ENCODE measurements at places on chromosomes 12 and 14. TPM values are rescaled to one million over a fixed set of nuclear protein-coding genes. Genes with fewer than 3 reads are reported as not detected.

GRCh38 chr12:108921946-108922345 lies 42.1 kb downstream of the DAO start:
- H3K4me1 ChIP-seq = no peaks in the 10 kb centered on the region
- H3K27me3 ChIP-seq = no peaks in the 10 kb centered on the region
- no peak for DNase-seq
- H3K4me3 ChIP-seq = no peak overlapping the region

GRCh38 chr14:105527826-105528585 lies 1.6 kb downstream of the TMEM121 start:
- H3K36me3 ChIP-seq = no peaks in the 10 kb centered on the region
- H3K4me1 ChIP-seq = peaks cover 14% of the 10 kb centered on the region
- H3K27ac ChIP-seq = no peak overlapping the region
- H3K27me3 ChIP-seq = no peaks in the 10 kb centered on the region
- peak; percentile 77 for DNase-seq
- peak overlapping the region; percentile 54 for H3K4me3 ChIP-seq

- peaks cover 56% of the 10 kb centered on the region for H3K4me1 ChIP-seq
- H3K27ac ChIP-seq = peak overlapping the region; percentile 1
- H3K36me3 ChIP-seq = no peaks in the 10 kb centered on the region
- no peak for DNase-seq
Observed at GRCh38 chr14:64509036-64509435, 4.5 kb downstream of the ZBTB1 start.

GRCh38 chr14:51581017-51581881 lies 70.5 kb upstream of the FRMD6 start:
- H3K4me3 ChIP-seq = no peak overlapping the region
- no peaks in the 10 kb centered on the region for H3K36me3 ChIP-seq
- H3K27me3 ChIP-seq = peaks cover 5% of the 10 kb centered on the region
- no peak for DNase-seq
- no peak overlapping the region for H3K27ac ChIP-seq
- no peaks in the 10 kb centered on the region for H3K4me1 ChIP-seq

Gene CMA1
- polyA plus RNA-seq = not detected

DNA sequence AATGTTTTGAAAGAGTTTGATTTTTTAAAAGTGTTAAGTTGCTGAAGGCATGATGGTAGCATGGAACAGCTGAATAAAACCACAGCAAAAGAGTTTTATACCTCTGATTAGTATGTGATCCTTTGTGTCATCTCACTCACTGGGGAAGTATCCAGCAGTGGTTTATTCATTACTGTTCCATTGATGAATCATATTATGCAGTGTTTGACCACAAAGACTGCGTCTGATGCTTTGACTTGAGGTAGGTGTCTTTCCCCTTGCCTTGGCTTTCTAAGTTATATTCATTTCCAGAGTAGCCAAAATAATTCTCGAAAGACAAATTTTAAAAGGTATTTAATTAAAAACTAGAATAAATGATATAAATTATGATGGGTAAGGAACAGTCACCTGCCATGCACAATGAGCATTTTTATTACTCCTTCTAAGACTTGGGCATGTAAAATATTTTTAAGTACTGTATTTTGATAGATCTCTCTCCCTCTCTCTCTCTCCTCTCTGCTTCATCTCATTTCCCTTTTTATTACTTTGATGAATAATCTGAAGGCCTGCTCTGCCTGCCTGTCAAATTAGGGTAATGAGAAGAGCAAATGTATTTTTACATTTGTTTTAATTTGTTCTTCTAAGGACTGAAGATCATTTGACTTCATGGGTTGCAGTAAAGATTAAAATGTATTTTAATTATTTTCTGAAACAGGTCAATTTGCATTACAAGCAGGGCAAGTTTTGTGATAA lies 164.9 kb downstream of the NAV3 start:
- H3K4me1 ChIP-seq = no peaks in the 10 kb centered on the region
- H3K36me3 ChIP-seq = no peaks in the 10 kb centered on the region
- H3K4me3 ChIP-seq = no peak overlapping the region
- no peak for DNase-seq
- H3K27ac ChIP-seq = no peak overlapping the region
- no peaks in the 10 kb centered on the region for H3K27me3 ChIP-seq

Gene RNF31
- 48.1 TPM for polyA plus RNA-seq

DNA sequence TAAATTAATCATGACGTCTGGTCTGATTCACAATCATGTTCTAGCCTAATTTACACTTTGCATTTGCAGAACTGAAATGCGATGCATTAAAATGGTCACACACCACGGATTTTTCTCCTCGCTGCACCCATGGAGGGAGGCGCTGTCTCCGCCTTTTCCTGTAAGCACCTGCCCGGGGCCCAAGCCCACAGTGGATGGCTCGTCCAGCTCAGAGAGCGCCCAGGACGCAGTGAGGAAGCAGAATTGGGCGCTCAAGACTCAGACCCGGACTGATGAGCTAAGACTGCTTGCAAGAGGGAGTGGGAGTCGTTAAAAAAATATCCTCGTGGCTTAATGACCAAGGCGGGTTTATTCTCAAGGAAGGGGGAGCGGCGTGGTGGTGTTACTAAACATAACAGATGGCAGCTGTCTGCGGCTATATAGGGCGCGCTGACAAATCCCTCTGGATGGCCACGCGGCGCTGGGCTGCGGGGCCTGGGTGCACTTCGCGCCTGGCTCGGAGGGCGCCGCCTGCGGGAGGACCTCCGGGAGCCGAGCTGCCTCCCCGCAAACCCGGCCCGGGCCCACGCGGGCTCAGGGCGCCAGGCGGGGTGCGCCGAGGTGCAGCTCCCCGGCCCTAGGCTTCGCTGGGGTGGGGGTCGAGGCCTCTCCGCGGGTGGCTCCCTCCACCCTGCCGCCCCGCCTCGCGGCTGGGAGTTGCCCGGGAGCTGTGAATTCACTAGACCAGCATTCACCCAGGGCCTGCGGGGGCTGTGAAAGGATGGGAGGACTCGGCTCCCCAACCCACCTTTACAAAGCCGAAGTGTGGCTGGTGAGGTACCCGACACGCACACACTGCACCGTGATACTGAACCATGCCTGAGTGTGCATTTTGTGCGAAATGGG lies 78.7 kb downstream of the PPM1A start:
- no peaks in the 10 kb centered on the region for H3K27me3 ChIP-seq
- H3K4me3 ChIP-seq = peak overlapping the region; percentile 50
- H3K36me3 ChIP-seq = no peaks in the 10 kb centered on the region
- DNase-seq = peak; percentile 33

DNA sequence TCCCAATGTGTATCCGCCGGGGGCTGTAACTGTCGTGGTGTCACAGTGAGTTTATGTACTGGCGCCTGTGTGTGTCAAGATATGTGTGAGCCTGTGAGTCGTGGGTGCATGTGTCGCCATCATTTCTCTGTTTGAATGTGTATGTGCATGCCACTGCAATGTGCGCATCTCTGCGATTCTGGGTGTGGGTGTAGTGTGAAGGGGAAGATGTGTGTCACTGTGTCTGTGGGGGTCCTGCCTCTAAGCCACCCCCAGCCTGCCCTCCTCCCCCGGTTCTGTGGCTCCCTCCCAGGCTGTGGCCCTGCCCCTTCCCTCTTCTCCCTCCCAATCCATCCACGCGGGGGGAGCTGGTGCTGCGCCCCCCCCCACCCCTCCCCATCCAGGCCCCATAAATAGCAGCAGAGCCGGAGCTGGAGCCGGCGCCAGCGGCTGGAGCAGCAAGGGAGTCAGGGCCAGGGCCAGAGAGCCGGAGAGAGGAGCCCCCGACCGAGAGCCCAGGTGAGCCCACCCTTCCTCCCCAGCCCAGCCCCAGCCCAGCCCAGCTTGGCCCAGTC lies at the start of gene CPNE6:
Gene CPNE6, plus strand, starts transcription at position 419 of the 554 bp plus-strand sequence. CDS start 1,375 bp downstream, outside the sequence.
- DNase-seq = no peak
- H3K4me3 ChIP-seq = no peak within 1 kb of the TSS
- H3K27me3 ChIP-seq = no peaks in the 10 kb centered on the region
- H3K4me1 ChIP-seq = no peaks in the 10 kb centered on the region
- H3K36me3 ChIP-seq = no peaks in the 10 kb centered on the region

DNA sequence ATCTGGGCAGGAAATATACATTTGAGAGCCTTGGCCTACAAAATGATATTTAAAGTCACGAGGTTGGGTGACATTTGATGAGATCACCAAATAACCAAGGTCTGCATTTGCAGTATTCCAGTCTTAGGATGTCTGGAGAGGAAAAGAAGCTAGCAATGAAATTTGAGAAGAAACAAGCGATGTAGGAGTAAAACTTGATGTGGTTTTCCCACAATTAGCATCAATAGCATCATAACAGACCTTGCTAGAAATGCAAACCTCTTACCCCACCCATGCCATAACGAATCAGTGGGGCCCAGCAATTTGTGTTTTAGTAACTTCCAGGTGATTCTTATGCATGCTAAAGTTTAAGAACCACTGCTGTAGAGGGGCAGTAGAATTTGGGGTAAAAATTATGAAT lies 219.9 kb downstream of the PPFIA2 start:
- H3K4me3 ChIP-seq = no peak overlapping the region
- H3K4me1 ChIP-seq = no peaks in the 10 kb centered on the region

Gene TMX1
- 21.3 TPM for polyA plus RNA-seq

DNA sequence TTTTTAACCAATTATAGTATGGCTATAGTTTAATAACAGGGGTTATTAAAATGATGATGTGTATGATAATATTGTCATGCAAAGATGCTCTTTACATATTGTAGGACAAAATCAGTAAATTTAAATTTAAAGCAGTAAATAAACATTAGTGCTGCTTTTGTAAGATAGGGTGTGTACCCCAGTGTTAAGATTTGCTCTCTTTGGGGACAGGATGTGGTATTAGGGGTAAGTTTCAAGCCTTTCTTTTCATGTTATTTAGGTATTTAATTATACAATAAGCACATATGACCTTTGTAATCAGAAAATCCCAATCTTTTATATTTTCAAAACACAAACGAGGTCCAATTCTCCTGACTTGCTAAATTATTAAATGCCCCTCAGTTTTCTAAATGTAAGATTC lies 39.7 kb upstream of the RPH3A start:
- no peaks in the 10 kb centered on the region for H3K27me3 ChIP-seq
- H3K4me1 ChIP-seq = peaks cover 18% of the 10 kb centered on the region
- H3K4me3 ChIP-seq = no peak overlapping the region

- peaks cover 14% of the 10 kb centered on the region for H3K4me1 ChIP-seq
- no peak overlapping the region for H3K27ac ChIP-seq
- no peaks in the 10 kb centered on the region for H3K27me3 ChIP-seq
- no peak overlapping the region for H3K4me3 ChIP-seq
- H3K36me3 ChIP-seq = no peaks in the 10 kb centered on the region
Observed at GRCh38 chr14:98908050-98908449, 363.9 kb downstream of the BCL11B start.

DNA sequence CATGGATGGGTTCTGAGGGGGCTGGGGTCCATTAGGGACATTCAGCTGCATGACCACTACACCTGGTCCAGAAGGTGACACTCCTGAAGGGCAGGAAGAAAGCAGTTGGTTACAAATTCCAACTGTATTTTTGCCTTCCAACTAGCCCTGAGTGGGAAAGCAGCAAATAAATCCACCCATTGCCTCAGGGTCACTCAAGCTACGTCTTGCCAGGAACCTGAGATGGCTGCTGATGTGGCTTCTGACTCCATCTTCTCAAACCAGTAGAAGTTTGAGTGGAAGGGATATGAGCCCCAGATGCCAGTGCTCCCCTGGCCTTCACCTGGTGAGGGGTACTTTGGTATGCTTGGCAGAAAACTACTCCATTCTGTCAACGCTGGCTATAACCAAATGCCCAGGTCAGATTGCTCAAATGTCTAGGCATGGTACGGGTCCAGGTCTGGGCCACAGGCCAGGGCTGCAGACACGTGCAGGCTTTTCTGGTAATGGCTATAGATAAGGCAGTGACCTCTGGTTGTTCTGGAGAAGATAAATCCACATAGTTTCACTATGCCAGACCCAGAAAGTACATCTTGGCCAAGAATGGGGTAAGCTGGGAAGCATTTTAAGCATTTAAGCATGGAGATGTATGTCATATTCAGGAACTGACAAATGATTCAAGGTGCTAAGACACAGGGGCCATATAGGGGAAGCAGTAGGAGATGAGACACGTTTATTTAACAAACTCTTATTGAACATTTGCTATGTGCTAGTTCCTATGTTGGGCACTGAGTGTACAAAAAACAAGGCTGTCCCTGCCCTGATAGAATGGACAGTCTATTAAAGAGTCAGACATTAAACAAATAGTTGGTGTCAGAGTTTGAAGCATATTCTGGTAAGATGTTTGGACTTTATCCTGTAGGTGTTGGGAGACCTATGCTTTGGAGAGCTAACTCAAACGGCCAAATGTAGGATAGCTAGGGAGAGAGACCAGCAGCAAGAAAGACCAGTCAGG lies 8.3 kb upstream of the STAC3 start:
- no peak for DNase-seq
- no peaks in the 10 kb centered on the region for H3K4me1 ChIP-seq
- peaks cover 86% of the 10 kb centered on the region for H3K36me3 ChIP-seq

- no peaks in the 10 kb centered on the region for H3K27me3 ChIP-seq
- H3K27ac ChIP-seq = no peak overlapping the region
- no peaks in the 10 kb centered on the region for H3K4me1 ChIP-seq
- H3K36me3 ChIP-seq = no peaks in the 10 kb centered on the region
- no peak for DNase-seq
- no peak overlapping the region for H3K4me3 ChIP-seq
Observed at GRCh38 chr12:96617178-96617577, 127.8 kb downstream of the CFAP54 start.

Gene DYNC1H1
- polyA plus RNA-seq = 39.8 TPM

DNA sequence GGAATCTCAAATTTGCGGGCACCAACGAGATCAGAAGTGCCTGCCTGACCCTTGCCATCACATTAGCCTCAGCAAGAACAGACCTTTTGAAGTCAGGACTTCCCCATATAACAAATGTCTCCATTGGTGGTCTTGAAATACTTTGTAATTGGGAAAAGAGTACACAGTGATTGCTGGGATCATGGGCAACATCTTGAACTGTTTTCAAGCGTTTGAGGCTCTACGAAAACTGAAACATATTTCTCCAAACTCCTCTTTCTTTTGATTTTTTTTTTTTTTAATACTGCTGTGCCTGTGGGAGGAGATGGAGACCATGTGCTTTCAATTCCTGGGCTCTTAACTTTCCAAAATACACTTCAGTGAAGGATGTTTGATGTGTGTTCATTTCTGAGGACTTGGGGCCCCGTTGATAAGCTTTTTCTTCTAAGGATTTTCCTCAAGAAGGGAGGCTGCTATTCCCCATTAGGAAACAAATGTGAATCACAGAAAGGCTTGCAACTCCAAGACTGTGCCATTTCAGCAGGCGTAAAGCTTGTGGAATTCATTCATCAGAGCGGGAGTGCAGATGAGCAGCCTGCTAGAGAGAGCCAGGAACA lies 94.5 kb downstream of the TMEM132C start:
- no peaks in the 10 kb centered on the region for H3K4me1 ChIP-seq
- no peak for DNase-seq
- no peak overlapping the region for H3K4me3 ChIP-seq
- H3K27me3 ChIP-seq = no peaks in the 10 kb centered on the region
- no peaks in the 10 kb centered on the region for H3K36me3 ChIP-seq
